ENCODE measurements at places on chromosomes 7 and 10.

DNA sequence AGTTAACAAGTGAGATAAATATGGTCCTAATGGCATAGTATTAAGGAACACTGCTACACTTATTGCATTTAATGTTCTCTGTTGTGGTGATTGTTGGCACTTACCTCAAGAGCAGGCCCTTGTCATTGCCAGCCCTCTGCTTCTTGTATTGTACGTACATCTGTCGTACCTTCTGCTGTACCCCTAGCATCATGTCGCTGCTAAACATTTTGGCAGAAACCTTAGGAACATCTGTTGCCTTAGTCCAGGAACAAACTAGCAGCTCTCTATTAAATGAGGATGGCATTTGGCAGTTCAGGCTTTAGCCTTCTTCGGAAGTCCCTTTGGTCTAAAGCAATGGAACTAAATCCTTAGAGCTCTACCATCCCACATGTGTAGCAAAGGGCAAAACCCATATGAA lies 47.6 kb downstream of the PRKG1 start:
- peak; percentile 93 for DNase-seq

DNA sequence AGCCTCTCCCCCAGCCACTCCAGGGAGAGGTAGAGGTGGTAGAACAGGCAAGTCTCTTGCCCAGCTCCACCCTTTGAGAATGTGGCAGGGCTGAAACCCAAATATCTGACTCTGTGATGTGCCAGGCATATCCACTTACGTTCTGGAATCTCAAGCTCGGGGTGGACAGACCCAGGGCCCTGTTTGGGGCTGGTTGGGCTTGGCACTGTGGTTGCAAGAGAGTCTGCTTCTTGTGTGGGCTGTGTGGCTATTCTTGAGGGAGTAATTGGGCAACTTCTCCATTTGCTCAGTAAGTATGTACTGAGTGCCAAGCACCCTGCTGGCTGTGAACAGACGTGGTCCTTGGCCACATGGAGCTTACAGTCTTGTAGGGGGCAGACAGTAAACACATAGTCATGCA lies 4.7 kb downstream of the UBTD1 start:
- no peak for DNase-seq

DNA sequence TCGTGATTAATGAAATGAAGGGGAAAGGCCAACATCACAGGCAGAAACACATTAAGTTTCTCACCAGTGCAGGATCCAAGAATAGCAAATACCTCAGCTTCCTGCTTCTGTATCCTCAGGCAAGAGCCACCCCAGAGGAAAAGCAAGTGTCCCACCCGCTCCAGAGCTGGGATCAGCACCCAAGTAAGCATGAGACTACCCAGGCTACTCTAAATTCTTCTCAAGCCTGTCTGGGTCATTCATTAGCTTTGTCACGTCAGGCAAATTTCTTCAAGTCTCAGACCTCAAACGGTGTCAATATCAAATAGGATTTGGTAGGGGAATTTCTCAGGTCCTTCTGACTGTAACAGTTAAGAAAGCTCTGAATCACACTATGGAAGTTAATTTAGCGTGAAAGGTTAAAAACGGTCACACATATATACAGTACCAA lies 59.0 kb downstream of the GNA12 start:
- DNase-seq = no peak

DNA sequence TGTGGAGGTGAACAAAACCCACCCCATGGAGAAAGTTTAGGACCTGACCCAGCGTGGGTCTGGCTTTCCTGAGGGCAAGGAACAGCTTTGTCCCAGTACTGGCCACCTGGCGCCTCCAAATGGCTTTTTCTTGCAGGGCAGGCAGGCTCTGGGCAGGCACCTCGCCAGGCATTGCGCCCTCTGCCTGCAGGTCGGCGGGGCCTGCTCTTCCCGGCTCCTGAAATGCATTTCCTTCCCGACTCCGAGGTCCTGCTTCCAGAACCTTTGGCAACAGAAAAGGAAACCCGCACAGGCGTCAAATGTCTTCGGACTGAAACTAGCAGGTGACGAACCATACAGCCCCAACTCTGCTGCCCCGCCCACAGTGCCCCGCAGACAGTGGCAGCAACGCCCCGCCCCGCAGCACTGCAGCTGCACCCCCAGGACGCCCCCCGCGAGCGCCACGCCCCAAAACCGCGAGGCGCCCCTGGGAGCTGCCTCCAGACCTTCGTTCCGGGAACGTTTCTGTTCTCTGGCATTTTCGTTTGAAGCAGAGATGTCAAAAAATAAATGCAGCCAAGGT lies 65.5 kb downstream of the C10orf143 start:
- DNase-seq = no peak

DNA sequence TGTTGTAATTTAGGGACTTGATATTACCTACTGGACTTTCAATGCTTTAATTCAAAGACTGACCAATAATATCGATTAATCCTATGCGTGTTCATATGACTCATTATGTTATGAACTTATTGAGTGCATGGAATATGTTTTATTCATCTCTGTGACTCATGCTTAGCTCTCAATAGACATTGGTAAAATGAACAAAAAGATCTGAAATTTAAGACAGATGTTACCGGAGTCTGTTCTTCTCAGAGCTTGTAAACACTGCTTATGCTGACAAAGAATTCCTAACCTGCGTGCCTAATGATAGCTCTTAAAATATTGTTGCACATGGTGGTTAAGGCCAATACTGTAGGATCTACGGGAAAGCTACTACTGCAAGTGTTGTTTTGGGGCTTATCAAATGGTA lies 131.5 kb upstream of the ACBD5 start:
- no peak for DNase-seq

DNA sequence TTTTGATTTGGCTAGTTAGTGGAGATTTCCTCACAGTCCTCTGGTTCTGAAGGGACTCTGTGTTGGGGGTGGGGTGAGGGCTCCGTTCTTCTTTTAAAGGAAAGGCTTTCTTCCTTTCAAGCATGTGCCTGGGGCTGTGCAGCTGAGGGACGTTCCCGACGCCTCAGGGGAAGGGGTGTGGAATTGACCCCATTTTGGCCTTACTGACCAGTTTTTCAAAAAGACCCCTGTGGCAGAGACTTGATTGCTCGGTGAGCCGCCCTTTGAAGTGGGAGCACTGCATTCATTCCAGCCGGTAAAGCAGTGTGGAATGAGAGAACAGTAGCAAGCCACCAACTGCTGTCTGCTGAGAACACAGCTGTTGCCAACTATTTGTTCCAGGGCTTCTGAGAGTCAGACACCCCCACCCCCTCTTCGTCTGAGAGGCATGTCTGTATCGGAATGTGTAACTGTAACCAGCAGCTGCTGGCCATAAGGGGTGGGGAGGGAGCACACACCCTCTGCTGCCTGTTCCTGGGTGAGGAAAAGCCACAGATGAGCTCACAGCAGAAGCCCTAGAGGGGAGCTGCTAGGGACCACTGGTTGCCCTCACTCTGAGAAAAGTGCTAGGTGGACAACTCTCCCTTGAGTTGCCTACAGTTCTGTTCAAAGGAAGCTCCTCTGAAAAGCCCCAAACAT lies 33.2 kb downstream of the WBP1L start:
- peak; percentile 43 for DNase-seq

GRCh38 chr10:98276311-98276710 lies 8.3 kb upstream of the LOXL4 start:
- no peak for DNase-seq

DNA sequence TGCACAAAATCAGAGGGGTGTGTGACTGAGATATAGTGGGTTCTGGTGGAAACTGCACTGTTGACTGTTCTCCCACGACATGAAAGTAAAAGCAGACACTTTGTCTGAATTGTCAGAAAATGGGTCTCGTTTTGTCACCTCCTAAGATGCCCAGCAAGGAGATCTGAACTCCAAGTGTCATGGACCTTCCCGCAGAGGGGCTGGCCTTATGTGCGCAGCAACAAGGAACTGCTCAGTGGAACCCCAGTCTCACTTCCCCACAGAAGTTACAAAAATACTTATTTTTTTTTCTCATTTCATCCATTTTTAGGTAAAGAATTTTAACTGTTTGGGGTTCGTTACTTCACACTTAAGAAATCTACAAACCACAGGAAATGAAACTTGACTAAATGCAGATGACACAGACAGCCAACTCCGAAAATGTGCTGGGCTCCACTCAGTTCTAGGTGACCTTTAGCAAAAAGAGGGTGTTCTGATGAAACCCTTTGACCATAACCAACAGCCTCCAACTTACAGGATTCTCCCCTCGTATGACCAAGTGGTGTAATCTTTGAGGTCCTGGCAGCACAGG lies 115.0 kb downstream of the FAM107B start:
- DNase-seq = no peak

DNA sequence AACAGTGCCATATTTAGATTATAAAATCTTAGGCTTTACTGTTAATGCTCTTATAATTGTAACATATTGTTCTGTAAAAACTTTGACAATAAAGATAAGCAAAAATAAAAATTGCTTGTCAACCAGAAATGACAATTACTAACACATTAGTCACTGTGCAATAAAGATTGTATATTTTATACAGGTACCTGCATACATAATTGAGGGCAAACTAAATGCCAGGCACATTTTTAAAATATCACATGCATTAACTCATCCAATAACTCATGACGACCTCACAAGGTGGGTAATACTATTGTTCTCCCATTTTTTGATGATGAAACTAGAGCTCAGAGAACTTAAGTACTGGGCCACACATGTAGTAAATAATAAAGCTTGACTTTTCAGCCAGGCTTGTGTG lies 1020.2 kb upstream of the C7orf33 start:
- DNase-seq = no peak

DNA sequence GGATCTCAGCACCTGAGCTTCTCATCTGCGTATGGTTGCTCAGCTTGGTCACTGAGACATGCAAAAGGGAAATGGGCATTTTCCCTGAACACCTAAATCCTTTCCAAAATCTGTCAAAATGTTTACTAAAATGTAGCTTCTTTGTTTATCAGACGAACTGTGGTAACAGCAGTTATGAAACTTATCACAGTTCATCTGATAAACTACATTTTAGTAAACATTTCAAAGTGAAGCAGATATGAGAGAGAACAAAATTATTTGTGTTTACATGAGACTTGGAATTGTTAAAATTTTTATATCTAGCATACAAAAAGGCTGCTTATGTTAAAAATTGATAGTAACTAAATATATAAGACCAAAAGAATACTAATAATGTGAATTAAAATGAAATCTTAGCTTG lies 573.4 kb upstream of the C7orf33 start:
- DNase-seq = no peak

GRCh38 chr10:125845617-125846016 lies 22.3 kb downstream of the BCCIP start:
- no peak for DNase-seq

GRCh38 chr10:62050893-62051433 lies 149.5 kb downstream of the ARID5B start:
- DNase-seq = no peak

DNA sequence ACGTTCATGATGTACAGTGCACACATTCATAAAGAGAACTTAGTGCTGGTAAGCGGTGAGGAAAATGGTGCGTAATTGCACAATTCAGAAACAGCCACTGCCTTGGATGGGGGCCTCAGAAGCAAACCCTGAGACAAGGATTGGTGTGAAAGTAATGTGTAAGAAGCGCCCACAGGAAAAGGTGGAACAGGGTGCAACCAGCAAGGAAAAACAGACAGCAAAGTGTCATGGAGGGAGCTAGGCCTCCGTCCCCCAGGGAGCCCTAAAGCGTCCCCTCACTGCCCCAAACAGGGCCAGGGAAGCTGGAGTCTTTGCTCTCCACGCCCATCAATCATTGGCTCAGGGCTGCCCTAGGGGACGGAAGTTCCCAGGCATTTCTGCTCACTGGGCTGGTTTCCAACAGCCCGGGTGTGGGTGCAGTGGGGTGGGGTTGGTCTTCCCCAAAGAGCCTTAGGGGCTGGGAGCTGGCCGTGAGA lies 9.6 kb upstream of the C10orf105 start:
- DNase-seq = no peak

DNA sequence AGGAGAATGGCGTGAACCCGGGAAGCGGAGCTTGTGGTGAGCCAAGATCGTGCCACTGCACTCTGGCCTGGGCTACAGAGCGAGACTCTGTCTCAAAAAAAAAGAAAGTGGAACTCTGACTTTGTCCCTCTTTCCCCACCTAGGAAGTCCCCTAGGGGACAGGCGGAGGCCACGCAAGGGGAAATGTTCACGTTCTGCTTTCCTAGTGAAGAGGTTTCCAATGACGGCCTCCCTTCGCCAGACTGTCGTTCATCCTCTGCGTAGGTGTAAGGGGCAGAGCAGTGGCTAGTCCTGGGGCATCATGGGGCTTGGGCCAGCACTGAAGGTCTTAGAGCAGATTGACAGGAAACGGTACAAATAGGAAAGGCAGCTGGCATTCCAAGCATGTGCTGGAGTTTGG lies 30.6 kb downstream of the SUFU start:
- DNase-seq = no peak

DNA sequence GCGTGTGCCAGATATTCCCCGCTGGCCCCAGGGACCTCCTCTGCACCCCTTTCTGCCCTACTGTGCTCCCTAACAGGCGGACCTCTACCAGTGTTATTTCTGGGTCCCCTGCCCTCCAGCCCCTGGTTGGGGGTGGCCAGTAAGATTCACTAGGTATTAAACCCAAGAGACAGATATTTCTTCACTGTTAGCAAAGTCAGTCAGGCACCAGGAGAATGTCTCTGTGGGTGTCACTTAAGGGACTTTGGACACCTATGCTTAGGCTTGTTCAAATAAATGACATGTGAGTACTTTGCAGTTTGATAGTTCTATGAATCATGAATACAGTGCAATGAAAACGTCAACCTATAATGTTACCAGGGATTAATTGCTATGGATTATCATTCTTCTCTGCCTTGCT lies 234.3 kb upstream of the IGFBP3 start:
- DNase-seq = no peak

- DNase-seq = no peak
These were observed 589.9 kb downstream of the GRM8 start for GRCh38 chr7:126662856-126663255.

DNA sequence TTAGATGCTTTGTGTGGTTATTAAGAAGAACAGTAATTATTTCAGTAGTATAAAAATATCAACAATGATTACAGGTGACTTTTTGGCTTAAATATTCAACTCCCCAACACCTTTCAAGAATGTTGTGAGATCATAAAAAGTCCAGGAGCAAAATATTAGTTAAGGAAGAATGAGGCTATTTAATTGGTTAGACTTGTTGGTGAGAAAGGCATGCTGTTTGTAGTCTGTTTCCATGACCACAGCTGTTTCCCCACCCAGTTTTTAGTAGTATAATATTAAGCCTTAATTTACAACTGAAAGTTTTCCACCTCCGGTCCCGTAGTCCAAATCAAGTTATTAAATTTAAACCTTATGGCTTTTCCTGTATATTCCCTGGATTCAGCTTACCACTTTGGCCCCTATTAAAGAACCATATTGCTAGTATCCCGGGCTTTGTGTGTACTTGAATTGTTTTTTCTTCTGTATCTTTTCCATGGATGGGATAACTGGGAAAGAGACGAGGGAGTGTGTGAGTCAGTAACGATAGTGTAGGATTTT lies 133.3 kb downstream of the CELF2 start:
- DNase-seq = no peak
